Omental fat pad (tissue), 4 donors: ENCODE measurements at places on chromosomes 7 and 10.

- no peak for DNase-seq
Measured at GRCh38 chr10:52197098-52197497, 117.0 kb upstream of the DKK1 start.

DNA sequence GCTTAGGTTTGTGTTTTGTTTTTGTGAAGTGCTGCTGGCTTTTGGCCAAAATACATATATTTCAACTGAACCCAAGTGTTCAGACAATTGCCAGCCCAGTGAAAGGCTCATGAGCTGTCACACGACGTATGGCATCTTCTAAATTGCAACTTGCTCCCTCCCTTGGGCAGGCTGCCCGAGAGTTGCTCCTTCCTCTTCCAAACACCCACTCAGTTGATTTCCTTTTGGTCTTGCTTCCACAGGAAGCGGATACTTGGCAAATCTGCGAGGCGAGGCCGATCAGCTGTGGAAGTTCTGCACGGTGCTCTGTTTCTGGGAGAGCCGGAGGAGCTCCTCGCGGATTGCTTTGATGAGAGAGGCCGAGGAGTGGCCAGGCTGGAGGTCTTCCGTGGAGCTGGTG is 39.6 kb upstream of the ATP6V0A4 start:
- no peak for DNase-seq

DNA sequence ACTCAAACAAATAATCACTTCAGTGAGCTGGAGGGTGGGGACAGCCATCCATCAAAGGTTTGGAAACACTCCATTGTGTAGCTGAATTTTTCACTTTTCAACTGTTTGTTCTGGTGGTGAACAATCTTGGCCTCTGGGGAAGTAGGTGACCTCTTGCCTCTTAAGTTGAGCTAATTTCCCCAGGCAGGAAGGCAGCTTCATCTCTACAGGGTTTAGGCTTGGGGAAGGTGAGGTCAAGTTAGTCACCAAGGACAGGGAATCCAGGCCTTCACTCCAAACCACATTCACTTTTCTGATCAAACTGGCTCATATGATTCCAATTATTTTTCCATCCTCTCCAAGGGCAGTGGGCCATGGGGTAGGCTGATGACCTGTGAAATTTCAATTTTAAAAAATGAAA is 138.3 kb upstream of the HABP2 start:
- DNase-seq = no peak

- no peak for DNase-seq
Measured at GRCh38 chr10:11113156-11113555, 95.5 kb downstream of the CELF2 start.

DNA sequence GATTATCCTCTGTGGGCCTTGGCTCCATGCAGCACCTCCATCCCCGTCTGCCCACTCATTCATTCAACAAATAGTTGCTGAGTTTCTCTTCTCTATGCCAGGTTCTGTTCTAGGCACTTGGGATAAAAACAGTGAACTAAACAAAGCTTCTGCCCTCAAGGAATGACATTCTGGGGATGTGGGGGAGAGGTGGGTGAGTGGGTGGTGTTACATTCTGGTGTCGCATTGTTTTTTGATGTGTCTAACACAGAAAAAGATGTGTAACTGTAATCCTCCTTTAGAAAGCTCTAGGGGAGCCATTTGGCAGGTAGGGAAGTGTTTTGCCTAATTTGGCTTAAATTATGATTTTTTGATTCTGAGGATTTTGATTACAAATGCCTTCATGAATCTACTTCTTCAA is 21.4 kb downstream of the AUTS2 start:
- no peak for DNase-seq

DNA sequence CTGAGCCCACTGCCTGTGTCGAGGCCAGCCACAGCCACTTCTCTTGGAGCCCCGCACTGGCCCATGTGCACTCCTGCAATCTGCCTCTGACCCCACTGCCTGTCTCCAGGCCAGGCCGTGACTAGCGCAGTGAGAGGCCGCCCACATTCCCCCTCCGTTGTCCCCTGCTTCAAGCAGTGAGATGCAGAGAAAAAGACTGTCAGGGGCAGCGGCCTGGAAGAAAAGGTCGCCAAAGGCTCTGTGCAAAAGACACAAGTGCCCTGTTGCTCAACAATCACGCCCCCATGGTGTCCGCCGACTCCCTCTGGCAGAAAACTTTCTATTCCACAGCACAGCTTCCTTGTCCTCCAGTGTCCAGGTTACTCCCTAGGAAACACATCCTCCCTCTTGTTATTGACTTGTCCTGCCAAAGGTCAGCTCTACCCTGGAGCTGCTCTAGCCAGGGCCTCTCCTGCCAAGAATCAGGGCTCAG is 9.9 kb downstream of the FAM131B start:
- DNase-seq = no peak

GRCh38 chr10:57506414-57507094 is 761.1 kb downstream of the IPMK start:
- DNase-seq = no peak

- no peak for DNase-seq
Measured at GRCh38 chr10:88903715-88904114, 23.7 kb downstream of the STAMBPL1 start.

GRCh38 chr10:20616918-20617810 is 279.9 kb downstream of the NEBL start:
- no peak for DNase-seq

GRCh38 chr10:111646021-111646420 is 537.5 kb downstream of the GPAM start:
- no peak for DNase-seq

DNA sequence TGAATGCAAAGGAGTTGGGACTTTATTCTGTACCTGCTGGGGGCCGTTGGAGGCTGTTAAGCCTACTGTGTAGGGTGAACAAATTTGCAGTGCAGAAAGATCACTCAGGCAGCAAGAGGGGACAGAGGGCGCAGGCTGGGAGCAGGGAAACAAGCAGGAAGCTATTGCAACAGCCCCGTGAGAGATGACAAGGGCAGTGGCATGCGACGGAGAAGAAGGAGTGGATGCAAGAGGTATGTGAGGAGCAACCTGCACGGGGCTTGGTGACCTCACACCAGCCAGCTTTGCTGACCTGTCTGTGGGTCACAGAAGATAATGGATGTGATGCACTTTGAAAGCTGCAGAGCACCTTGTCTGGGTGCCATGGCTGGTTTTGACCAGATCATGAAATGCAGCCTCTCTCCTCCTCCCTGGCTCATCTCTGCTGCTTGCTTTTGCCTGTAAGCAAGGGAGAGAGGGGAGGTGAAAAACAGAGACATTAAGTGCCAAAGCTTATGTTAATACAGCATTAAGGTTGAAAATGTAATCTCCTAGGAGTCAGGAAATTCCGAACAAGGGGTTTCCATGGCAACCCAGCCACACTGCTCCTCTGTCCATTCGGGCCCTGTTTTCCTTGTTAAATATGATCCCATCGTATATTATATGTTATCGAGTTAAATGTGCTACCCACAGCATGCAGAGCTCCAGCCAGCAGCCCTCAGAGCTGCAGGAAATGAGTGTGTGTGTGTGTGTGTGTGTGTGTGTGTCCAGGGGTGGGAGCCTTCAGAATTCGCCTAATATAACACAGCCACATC is 314.3 kb upstream of the ZMIZ1 start:
- no peak for DNase-seq

DNA sequence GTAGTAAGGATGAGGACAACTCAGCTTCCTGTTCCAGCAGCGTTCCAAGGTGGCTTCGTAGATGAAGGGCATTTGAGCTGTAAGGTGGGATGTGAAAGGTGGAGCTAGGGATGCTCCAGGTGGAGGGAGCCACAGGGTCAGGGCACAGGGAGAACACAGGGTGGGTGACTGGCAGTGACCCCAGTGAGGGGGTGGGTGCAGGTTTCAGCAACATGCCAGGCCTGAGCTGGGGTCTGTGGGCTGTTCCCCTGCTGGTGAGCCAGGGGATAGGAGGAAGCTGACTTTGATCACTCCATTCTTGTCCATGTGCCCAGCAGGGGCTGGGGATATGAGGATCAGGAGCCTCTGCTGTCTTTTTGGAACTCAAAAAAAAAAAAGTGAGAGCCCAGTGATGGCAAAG is 33.2 kb downstream of the CDH23 start:
- no peak for DNase-seq

- DNase-seq = no peak
Measured at GRCh38 chr7:129205987-129206785, 17.8 kb downstream of the SMO start.

- no peak for DNase-seq
Measured at GRCh38 chr7:45074528-45075354, 14.0 kb downstream of the NACAD start.

DNA sequence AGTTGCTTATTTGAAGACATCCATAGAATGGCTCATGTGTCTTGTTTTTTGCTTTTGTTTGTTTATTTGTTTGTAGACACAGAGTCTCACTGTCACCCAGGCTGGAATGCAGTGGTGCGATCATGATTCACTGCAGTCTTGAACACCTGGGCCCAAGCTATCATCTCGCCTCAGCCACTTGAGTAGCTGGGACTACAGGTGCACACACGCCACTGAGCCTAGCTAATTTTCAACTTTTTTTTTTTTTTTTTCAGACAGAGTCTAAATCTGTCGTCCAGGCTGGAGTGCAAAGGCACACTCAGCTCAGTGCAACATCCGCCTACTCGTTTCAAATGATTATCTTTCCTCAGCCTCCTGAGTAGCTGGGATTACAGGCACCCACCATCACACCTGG is 83.3 kb upstream of the KLF6 start:
- DNase-seq = no peak

DNA sequence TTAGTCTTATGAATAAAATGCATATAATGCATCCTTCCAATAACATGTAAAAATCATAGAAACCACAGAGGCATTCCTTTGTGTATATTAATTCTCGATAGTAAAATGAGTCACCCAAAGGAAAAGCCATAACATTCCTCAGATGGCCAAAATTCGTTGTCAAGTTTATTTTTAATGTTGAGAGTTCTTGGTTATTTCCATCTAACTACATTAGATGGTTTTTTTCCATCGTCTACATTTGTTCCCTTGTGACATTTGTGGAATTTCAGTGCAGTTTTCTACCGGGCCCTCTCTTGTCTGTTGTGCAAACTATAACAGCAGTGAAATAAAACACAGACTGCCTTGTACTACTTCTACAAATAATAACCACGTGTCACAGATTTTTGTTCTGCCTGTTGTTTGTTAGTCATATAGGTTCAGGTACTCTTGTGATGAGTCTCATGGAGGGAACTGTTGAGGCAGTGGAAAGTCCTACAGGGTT is 54.7 kb upstream of the CCAR1 start:
- no peak for DNase-seq

- no peak for DNase-seq
Measured at GRCh38 chr10:114540236-114540635, 117.8 kb downstream of the ABLIM1 start.

- DNase-seq = no peak
Measured at GRCh38 chr10:75707080-75707840, 275.8 kb downstream of the LRMDA start.

DNA sequence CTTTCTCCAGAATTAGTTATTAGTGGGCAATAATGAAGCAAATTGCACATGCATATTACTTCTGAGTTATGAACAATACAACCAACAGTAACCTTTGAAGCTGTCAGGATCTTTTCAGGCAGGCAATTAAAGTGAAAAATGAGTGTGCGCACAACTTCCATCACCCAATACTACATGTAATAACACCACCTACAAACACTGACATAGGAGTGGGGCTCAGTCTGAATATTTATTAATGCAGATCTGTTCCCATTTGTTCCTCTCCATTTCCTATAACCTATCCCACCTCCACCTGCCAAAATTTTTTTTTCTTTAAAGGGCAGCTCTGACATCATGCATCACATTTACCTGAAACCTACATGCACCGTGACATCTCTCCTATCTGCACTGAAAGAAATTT is 177.2 kb downstream of the JAZF1 start:
- no peak for DNase-seq

DNA sequence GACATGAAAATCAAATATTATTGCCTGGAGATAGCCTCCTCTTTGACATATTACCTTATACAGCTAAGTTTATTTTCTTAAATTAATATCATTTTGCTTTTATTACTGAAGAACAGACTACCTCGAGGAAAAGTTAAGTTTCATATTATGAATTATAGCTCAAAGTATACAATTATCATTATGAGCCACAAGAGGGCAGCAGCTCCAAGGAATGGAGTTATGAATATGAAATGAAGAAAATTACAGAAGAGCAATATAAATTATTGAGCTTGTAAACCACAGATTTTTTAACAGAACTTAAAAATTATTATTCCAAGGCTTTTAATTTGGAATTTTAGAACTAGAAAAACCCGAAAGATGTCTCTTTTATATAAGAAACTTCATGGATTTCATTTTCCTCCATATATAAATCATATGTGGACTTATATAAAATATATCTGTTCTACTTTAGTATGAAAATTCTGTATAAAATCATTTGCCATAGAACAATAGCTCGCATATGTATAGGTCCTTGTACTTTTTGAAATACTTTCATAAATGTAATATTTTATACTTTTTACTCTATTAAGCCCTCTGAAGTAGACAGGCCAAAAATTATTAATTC is 40.1 kb downstream of the IQUB start:
- DNase-seq = no peak

GRCh38 chr7:139106959-139107358 is 2.6 kb downstream of the ZC3HAV1 start:
- no peak for DNase-seq

GRCh38 chr7:132100483-132100882 is 475.8 kb downstream of the PLXNA4 start:
- DNase-seq = no peak

GRCh38 chr10:86109421-86109820 is 257.2 kb downstream of the GRID1 start:
- no peak for DNase-seq

DNA sequence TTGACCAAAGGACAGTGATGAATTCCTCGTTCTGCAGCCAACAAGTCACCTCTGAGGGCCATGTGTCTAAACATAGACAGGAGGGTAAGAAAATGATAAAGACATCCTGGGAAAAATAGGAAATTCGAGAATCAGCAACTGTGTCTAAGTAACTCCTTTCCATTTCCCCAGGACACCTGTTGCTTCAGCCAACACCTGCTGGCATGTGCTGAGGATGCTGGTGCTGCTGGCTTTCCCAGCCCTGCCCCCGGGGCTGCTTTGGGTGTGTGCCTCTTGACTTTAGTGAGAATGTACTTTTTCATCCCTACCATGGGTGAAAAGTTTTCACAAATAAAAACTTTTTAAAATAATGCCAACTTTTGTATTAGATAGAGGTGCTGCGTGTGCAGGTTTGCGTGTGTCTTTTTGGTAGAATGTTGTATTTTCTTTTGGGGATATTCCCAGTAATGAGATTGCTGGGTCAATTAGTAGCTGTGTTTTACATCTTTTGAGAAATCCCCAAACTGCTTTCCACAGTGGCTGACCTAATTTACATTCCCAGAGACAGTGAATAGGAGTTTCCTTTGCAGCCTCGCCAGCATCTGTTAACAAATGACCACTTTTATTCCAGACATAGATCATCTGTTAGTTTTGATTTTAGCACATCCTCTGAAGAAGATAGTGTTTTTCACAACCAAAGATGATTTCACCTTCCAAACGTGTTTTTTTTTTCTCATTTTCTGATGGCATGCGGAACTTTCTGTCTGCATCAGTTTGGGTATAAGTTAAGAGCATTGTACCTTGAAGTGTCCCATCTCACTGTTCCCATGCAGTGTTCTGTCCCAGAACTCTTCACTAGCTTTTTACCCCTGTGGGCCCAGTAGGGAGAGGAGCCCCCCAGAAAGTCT is 104.2 kb upstream of the ACBD5 start:
- no peak for DNase-seq

GRCh38 chr10:123560301-123561140 is 105.6 kb upstream of the GPR26 start:
- DNase-seq = no peak
